ENCODE measurements at places on chromosomes 6 and 20.

GRCh38 chr6:129460221-129460620 lies 249.8 kb downstream of the ARHGAP18 start:
- DNase-seq: no peak

DNA sequence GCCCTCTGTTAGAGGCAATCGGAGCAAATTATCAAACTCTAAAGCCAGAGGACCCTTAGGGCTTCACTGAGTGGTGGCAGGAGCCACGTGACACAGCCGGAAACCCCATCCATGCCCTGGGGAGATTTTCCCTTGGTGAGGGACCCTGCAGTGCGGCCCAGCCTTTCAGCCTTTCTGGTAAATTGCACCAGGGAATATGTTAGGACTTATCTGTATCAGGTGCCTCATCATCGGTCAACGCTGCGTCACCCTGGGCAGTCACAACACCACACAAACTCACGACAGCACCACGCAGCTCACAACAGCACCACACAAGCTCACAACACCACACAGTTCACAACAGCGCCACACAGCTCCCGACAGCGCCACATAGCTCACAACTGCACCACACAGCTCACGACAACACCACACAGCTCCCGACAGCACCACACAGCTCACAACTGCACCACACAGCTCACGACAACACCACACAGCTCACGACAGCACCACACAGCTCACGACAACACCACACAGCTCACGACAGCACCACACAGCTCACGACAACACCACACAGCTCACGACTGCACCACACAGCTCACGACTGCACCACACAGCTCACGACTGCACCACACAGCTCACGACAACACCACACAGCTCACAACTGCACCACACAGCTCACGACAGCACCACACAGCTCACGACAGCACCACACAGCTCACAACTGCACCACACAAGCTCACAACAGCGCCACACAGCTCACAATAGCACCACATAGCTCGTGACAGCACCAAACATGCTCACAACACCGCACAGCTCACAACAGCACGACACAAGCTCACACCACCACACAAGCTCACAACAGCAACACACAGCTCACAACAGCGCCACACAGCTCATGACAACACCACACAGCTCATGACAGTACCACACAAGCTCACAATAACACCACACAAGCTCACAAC lies 199.0 kb downstream of the DLL1 start:
- no peak for DNase-seq

DNA sequence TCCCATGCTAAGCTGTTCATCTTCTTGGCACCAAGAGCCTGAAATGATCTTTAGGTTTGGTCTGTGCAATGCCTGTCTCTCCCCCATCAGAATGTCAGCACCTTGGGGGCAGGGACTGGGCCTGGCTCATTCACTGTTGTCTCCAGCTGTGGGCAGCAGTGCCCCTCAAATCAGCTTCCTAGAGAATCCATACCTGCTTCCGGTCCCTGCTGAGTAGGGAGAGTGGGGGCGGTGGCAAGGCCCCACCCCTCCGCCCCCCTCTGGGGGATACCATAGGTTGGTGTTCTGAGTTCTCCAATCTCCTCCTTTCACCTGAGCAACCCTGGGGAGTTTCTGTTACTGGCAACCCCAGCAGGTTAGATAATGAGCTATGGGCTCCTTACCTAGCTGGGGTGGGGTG lies 19.2 kb upstream of the SPDEF start:
- no peak for DNase-seq

DNA sequence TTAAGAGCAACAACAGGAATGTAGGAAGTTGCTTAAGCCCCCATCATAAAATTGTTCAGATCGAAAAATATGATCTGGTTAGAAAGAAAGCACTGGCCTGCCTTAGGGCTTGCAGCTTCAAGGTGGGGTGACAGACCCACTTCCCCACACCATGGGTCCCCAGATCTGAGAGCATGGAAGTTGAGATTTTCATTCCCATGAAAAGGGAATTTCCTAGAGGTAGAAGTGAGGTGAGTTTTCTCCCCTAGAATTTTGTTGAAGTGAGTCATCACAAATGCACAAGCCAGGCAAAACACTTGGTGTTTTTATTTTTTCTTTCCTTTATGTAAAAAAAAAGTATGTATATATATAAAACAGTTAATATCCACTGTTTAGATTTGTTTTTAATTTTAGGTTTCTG lies 213.6 kb upstream of the SUPT3H start:
- no peak for DNase-seq

DNA sequence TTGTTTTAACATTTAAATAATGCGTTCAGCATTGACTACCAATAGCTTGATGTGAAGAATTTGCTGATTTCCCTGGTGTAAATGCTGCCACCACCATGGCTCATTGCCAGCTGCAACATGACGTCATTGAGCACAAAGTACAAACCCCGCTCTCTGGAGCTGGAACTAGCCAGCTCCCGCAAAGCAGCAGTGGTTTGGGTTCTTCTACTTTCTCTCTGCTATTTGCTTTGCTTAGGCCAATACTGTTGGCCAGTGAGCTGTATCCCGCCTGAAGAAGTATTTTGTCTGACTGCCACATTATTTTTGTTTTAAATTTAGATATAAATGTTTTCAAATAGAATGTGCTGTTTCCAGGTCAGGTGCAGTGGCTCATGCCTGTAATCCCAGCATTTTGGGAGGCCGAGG lies 47.4 kb upstream of the KIF13A start:
- no peak for DNase-seq

DNA sequence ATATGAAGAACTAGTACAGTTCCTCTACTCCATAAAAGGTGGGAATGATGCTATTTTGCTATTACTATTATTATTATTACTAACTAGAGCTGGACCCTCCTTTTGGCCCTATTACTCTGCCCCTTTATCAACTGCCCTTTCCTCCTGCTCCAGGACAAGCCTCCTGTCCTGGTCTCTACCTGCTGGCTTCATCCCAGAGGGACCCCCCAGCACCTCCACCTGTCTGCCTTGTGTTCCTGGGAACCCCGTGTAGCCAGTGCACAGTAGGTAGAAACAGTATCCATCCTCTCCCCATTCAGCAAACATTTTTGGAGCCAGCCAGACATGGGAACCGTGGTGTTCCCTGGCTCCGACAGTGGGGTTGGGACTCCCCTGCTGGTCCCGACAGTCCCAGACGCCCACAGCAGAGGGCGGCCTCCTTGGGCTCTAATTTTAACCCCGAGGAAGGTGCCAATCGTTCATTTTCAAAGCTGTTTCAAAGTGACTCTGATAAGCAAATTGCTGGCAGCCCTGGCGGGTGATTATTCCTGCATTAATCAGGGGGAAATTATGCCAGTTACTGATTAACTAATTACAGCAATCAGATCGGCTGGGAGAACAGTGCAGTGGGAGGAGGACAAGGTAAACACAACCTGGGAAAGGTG lies 44.2 kb upstream of the MDGA1 start:
- DNase-seq: no peak

- DNase-seq: no peak
Measured at GRCh38 chr6:1820714-1821113, 211.0 kb downstream of the FOXC1 start.

DNA sequence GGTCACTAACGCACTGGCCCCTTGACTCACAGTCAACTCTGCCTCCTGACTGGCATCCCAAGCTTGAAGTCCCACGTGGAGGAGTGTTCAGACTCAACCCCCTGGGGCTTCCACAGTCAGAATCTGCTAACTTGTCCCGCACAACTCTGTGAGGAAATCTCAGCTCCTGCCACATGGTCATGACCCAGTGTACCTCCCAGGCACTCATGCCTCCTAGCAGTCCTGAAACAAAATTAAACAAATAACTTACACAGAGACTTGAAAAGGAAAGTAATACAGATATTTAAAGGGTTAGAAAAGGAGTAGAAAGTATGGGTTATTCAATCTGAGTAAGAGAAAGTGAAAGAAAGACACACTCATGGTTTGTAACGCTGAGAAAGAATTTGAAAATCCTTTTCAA lies 134.9 kb downstream of the GMDS start:
- no peak for DNase-seq

- DNase-seq: no peak
Measured at GRCh38 chr20:53336892-53337291, 256.7 kb downstream of the ZNF217 start.

DNA sequence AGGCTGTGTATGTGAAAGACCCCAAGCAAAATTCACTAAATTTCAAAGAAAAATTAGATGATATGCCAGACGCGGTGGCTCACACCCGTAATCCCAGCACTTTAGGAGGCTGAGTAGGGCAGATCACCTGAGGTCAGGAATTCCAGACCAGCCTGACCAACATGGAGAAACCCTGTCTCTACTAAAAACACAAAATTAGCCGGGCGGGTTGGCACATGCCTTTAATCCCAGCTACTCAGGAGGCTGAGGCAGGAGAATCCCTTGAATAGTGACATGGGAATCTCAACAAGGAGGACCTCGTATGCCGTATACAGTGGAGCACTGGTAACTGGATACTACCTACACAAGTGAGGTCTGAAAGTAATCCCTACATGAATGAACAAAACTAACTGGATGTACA lies 92.7 kb upstream of the JARID2 start:
- no peak for DNase-seq

- DNase-seq: no peak
Measured at GRCh38 chr20:21559305-21559704, 45.4 kb upstream of the NKX2-2 start.

GRCh38 chr20:21234806-21235483 lies 68.2 kb upstream of the XRN2 start:
- no peak for DNase-seq

DNA sequence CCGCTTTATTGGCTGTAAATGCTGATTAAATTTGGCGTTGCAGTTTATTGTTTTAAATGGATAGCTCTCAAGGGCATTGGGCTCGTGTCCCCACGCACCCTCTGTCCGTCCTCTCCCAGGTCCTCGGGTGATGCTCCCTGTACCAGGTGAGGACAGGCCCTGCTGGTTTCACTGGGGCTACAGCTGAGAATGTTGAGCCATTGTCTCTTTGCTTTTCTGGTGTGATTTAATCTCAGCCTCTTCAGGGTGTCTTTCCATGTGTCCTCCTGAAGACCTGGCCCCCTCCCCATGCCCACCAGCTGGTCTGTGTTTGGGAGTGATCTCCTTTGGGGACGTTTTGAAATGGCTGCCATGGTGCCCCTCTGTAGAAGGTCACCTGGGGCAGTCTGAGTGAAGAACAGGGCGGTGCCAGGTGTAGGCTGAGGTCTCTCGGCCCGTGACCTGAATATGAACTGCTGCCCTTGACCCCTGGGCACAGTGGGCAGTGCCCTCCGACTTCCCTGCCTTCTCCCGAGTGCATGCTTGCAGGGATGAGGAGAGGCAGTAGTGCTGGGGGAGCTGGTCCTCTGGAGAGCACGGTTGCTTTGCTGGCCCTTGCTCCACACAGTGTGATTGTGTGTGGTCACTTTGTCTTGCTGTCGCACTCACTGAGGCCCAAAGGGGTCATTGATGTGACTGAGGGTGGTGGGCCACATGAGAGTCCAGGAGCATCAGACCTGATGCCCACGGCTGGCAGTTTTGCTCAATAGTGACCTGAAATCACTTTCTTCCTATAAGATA lies 12.4 kb upstream of the C20orf204 start:
- DNase-seq: no peak

- no peak for DNase-seq
Measured at GRCh38 chr20:21701171-21701876, 4.1 kb upstream of the PAX1 start.

DNA sequence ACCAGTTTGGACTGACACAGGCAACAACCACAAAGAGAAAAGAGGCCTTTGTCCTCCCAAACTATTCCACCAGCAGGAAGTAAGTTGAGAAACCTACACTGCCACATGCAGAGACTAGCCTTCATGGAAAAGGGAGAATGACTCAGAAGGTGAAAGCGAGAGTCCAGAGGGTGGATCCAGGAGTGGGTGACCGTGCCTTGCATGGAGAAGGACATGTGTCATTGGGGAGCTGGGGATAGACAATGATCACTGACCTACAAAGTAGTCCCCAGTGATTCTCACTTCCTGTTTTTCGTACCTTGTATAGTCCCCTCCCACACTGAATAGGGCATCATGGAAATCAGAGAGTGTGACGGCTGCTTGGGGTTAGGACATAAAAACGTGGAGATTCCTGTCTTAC lies 91.9 kb downstream of the MYLK4 start:
- DNase-seq: no peak

DNA sequence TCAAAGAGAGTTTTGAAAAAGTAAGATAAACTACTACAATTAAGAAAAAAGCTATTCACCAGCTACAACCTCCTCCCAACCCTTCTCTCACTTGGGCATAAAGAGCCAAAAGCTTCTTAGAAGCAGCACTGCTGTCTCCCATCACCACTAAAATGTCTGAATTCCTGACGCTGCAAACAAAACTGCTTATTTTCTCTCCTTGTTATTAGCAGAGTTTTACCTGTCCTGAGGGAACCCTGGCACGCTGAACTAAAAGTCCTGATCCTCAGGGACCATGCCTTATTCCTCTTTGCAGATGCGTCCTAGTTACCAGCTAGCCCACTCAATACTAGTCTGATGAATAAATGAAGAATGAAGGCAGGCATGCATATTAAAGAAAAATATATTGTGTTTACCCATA lies 1.1 kb downstream of the HACE1 start:
- no peak for DNase-seq

- no peak for DNase-seq
Measured at GRCh38 chr6:112027942-112028674, 25.8 kb upstream of the CCN6 start.

GRCh38 chr20:35216541-35216940 lies 9.9 kb upstream of the MMP24 start:
- no peak for DNase-seq

GRCh38 chr6:16802071-16802470 lies 40.8 kb upstream of the ATXN1 start:
- DNase-seq: no peak

DNA sequence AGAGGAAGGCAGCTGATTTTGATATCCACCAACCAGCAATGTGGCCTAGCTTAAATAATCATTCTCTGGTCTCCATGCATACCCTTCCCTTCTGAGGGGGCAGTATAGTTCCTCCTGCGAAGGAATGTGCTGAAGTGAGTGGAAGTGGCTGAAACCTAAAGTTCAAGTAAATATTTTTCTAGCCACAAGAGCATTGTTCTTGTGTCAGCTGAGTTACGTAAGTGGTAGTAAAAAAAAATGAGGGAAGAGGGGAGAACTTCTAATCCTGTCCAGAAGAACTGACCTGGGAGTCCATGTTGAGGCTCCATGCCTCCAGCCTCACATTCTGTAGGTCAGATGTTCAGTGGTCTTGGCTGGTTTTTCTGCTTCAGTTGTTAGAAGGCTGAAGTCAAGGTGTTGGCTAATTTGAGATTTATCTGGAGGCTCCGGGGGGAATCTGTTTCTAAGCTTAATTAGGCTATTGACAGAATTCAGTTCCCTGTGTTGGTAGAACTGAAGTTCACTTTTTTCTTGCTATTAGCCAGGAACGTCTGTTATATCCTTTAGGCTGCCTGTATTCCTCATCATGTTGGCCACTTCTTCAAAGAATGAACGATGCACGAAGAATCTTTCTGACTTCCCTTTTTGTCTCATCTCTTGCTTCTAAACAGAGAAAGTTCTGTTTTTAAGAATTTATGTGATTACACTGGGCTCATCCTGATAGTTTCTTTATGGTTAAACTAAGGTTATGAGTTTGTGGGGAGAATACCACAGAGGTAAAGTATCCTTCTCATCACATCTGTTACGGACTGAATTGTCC lies 207.1 kb upstream of the PRSS16 start:
- DNase-seq: no peak

GRCh38 chr20:63545814-63546213 lies 1.7 kb downstream of the SRMS start:
- DNase-seq: no peak

- DNase-seq: no peak
Measured at GRCh38 chr20:25511183-25511582, 74.1 kb downstream of the NINL start.

Data from vagina (tissue), 2 donors.